Fibroblast of skin of left biceps (primary cell): ENCODE measurements at places on chromosomes 3 and 15.

GRCh38 chr3:25474052-25474451, 46.0 kb downstream of the RARB start:
- no peak for DNase-seq

DNA sequence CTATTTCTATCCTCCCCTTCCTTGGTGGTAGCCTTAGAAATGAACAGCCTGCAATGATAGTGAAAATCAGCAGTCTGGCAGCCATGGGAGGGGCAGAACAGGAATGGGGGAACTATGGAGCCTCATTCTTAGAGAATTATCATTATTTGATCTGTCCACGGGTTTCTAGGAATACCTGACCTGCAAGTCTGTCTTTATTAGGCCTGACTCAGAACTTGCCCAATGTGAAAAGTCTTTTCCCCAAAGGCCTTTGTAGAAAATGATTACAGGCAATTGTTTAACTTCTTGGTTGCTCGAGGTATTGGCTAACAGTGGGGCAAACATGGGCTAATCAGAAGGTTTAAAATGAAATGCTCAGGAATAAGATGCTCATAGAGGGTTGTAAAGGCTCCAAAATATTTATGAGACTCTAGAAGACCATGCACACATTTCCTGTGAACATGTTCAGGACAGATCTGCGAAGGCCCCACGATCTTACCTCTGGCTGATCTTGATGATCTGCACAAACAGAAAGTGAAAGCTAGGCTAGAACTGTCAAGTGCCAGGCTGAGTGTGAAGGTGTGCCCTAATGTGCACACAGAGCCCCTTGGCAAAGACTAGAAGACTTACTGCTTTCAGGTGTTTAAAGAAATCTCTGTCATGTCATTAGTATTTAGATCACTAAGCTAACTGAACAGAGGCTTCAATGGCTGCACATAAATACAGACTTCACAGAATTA, 39.6 kb upstream of the LAMP3 start:
- no peak for DNase-seq

- DNase-seq: no peak
These were observed 29.3 kb upstream of the SACM1L start for GRCh38 chr3:45659661-45660566.

DNA sequence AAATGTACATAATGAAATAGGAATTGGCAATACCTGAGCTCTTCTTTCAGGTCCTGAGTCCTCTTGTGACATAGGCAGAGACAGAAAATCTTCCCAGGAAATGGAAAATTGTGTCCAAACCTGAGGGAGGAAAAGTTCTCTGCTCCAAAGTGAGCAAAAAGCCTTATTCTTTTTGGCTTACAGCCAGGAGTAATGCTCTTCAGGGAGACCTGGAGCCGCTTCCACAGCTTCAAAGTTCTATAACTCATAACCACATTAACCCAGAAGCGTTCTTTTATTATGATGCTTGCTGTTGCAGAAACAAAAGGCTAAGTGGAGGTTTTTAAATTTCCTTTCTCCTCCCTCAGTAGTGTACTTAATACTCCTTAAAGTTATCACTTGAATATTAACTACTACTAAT, 633 bp downstream of the IGSF10 start:
- DNase-seq: no peak

GRCh38 chr3:111173328-111173900, 101.8 kb downstream of the NECTIN3 start:
- DNase-seq: peak; percentile 10

GRCh38 chr15:47486040-47486439, 231.3 kb upstream of the SEMA6D start:
- no peak for DNase-seq

GRCh38 chr3:114351123-114351821, 57.4 kb downstream of the TIGIT start:
- DNase-seq: no peak

DNA sequence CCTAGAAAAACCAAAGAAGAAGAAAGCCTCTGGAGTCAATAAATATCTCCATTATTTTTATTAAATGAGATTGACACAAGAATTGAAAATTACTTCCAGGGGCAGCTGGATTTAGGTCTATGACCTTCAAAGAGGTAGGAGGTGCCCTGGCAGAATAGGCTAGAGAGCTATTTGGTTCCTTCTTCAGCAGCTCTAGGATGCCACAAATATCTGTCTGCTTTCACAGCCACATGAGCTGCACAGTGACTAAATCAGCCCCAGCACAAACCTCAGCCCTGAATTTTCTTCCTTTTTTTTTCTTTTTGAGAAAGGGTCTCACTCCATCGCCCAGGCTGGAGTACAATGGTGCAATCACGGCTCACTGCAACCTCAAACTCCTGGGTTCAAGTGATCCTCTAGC, 223.5 kb downstream of the ABHD5 start:
- DNase-seq: no peak

GRCh38 chr15:72751751-72752455, 31.7 kb downstream of the ADPGK start:
- DNase-seq: no peak

DNA sequence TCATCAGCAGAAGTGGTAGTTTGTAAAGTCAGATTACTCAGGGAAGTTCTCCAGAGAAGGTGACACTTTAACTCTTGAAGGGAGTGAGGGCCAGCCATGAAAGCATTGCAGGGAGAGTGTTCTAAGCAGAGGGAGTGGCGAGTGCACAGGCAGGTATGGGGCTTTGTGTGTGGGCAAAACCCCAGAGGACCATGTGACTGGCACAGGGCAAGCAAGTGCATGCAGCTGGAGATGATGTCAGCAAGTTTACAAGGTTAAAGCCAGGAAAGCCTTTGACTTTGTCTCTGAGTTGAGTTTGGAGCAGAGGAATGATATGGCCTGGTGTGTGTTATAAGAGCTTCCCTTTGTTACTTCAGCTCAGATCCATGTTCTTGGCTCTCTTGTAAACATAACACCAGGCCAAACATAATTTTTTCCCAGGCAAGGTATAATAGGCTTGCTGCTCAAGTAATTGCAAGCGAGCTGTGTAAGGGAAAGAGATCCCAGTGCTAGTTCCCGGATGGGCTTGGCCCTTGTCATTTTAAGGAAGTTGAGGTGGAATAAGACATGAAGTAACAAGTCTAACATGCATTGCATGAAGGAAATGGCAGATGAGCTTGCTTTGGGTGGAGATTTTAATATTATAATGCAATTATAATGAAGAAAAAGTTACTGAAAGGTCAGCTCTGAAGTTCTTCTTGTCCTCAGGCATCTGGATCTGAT, 341.1 kb upstream of the LRRC3B start:
- DNase-seq: no peak

GRCh38 chr15:50075319-50075718, 43.7 kb downstream of the ATP8B4 start:
- no peak for DNase-seq

GRCh38 chr15:40095371-40096093, 13.1 kb downstream of the BMF start:
- no peak for DNase-seq

DNA sequence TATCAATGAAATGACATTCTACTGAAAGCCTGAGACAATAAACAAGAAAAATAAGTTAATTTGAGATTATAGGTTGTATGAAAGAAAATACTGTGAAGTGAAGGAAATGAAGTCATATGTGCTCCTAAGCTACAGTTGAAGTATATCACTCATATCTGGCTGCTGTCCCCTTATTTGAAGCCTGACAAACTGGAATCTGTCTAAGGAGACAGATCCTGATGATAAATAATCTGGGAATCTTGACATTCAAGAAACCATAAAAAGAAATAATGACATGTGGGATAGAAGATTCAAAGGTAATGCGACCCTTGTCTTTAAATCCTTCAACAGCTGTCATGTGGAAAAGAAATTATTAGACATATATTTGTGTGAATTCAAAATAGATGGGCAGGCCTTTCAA, 424.5 kb upstream of the LMCD1 start:
- no peak for DNase-seq

DNA sequence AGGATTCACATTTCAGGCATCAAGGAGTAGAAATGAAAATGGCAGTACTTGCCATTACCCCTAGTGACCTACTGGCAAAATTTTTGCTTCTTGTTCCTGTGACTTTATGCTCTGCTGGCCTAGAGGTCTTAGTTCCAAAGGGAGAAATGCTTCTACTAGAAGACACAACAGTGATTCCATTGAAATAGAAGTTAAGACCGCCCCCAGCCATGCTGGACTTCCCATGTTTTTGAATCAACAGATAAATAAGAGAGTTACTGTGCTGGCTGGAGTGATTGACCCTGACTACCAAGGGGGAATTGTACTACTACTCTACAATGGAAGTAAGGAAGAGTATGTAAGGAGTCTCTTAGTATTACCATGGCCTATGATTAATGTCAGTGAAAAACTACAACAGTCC, 196.2 kb upstream of the AZI2 start:
- DNase-seq: no peak

DNA sequence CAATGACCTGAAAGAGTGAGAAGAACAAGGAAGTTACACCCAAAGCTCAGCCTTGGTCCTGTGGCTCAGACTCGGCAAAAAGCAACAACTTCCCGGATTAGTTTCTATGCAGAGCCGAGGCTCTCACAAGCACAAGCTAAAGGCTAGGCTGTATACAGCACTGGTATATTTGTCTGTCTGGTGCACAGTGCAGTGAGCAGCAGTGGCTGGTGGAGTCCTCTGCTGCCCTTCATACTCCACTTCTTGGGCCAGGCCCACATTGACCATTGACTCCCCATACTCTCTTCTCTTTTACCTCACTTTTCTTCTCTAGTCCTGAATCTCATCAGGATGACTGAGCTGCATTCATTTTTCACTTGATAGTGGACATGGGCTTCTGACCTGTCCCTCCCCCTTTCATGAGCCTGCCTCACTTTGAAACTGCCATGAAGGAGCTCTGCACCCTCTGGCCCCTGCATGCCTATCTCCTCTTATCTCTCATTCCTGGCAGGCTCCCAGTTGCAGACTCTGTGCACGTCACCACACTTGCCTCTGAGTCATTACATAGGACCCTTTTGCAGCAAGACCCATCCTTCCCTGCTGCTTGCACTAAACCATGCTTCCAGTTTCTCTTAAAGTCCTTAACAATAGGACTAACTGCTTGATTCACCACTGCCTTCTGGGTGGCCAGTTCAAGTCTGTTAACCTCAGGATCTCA, 379.3 kb downstream of the NTRK3 start:
- peak; percentile 54 for DNase-seq

DNA sequence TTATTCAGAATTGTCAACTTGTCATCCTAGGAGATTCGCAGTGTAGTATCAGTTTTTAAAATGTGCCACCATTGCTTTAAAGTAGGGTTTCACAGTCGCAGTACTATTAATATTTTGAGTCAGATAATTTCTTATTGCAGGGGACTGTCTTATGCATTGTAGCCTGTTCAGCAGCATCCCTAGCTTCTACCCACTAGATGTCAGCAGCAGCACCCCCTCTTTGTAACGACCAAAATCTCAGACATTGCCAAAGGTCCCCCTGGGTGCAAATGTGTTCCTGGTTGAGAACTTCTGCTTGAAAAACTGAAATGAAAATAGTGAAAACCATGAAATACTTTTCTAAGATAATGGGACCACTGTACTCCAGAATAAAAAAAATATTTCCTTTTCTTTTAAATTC, 474.8 kb downstream of the CNTN3 start:
- DNase-seq: no peak

GRCh38 chr15:25543196-25543595, 104.4 kb upstream of the UBE3A start:
- DNase-seq: peak; percentile 49

GRCh38 chr3:155859859-155860258, 5.6 kb upstream of the SLC33A1 start:
- no peak for DNase-seq

GRCh38 chr15:63065262-63066221, 23.0 kb downstream of the TPM1 start:
- no peak for DNase-seq

DNA sequence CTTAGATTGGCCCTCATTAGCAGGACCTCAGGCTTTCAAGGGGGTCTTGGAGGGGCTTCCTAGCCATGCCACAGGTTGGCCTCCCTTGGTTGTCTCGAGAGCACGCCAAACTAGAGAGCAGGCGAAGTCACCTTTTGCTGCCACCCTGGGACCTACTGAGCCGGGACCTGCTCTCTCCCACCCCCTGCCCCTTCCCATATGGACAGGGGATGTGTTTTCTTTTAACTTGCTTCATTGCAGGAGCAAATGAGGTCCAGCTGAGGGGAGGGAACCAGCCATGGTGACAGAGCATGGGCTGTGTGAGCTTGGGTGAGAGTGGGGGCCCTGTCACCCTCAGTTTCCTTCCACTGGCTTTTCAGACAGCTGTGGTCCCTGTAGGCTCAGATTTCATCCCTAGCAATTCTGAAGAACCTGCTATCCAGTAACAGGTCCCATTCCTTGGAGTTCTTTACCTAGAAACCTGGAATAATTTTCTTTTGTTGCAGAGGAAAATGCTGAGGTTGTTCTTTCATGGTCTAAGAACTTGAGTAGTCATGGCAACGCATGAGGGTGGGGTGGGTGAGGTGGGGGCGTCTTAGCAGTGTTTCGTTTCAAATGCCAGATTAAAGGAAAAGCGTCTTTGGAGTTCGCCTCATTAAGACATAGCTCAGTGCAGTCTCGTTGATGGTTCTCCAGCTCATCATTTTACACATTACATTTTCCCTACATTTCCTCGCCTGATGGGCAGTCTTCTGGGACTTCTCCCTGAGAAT, 20.1 kb upstream of the MAGEF1 start:
- DNase-seq: no peak

- DNase-seq: no peak
These were observed 44.8 kb upstream of the UBE2E1 start for GRCh38 chr3:23760871-23761373.

DNA sequence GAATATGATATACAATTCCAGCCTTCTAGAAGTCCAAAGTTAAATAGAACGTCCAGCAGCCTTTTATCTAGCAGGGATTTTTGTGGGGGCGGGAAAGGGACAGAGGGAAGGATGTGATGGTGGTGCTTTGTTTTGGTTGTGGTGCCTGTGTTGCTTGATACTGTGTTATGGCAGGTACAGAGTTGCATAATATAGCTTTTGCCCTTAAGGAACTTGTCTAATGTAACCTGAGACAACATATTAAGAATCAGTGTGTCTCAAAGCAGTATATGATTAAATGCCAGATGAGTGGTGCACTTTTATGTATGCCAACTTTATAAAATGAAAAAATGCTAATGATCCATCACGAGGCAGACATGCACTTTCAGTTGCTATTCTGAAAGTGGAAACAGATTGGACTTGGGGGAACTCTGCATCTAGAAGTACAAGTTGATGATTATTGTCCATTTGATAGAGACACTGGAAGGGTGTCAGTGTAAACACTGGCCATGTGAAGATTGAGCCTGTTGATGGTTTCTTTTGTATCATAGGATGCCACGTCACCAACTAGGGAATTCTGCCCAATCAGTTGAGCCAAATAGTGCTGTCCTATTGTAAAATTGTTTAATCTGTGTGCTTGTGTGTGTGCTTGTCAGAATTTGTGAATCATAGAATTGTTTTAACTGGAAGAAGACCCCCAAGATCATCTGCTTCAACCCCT, 23.0 kb downstream of the NEO1 start:
- no peak for DNase-seq

DNA sequence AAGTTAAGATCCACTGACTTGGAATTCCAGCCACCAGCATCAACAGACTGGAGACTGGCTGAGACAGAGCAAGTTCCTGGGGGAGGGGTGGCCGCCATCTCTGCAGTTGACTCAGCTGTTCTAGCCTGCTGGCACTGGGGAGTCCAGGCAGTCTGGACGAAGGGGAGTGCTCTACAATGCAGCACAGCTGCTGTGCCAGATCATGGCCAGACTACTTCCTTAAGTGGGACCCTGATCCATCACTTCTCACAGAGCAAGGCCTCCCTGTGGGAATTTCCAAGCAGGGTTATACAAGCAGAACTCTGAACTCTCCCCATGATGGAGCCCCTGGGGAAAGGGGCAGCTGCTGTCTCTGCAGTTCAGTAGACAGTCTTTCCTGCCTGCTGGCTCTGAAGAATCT, 35.2 kb downstream of the PYGO1 start:
- DNase-seq: no peak

- DNase-seq: no peak
These were observed 24.3 kb downstream of the CYP8B1 start for GRCh38 chr3:42851228-42851834.
